ENCODE measurements at places on chromosomes 6 and 20.

DNA sequence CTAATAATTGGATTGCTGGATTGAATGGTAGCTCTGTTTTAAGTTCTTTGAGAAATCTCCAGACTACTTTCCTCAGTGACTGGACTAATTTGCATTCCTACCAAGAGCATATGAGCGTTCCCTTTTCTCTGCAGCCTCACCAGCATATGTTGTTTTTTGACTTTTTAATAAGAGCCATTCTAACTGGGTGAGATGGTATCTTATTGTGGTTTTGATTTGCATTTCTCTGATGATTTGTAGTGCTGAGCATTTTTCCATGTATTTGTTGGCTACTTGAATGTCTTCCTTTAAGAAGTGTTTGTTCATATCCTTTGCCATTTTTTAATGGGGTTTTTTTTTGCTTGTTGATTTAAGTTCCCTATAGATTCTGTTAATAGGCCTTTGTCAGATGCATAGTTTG lies 94.7 kb upstream of the AHI1 start:
- no peak for DNase-seq

GRCh38 chr6:150084426-150084825 lies 15.5 kb upstream of the ULBP3 start:
- no peak for DNase-seq

DNA sequence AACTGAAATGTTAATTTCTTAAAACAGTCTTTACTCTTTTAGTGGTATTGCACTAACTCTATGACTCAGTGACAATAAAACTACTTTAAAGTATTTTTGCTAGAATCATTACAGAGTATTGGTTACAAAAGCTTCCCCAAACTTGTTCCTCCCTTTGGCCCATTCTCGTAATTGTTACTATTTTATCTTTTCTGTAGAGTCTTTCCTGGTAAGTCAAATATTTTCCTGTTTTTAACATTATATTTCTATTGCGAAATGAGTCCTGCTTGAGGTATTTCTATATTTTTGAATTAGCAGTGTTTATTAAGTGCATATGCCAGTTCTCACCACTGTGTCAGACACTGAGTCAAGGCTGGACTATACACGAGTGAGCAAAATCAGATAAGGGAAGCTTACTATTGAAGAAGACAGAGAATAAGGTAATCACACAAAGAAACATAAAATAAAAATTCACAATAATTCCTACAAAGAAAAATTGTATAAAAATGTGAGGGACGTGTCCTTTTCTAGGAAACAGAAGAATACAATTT lies 970.5 kb downstream of the EYS start:
- DNase-seq, result no peak

- DNase-seq, result no peak
Observed at GRCh38 chr6:138290423-138290962, 72.2 kb upstream of the PBOV1 start.

DNA sequence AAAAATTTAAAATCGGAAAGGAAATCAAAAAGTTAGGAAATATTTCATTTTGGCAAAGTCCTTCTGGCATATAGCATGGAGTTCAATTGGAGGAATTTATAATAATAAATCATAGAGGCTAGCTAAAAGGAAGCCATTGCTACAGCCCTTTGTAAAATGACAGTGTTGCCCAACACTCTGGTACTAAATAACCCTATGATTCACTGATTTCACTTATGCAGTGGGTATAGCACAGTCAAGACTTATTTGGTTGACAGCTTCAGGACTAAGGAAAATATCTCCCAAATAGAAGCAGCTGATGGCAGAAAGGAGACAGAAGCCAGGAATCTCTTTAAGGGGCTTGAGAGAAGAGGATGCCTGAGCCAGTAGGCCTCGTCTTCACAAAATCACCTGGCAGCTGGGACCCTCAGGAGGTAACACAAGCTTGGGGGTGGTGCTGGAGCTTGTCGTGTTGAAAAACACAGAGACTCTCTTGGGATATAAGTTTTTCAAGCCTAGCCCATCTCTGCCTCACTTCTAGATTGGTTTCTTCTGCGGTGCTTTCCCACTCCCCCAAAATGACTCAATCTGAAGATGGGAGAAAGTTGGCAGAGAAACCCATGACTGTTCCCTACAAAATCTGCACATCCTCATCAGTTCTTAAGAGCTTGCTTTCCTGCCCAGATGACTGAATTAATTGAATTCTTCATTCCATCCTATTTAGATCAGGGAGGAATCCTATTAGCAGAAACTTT lies 38.4 kb upstream of the EYA4 start:
- no peak for DNase-seq
